ENCODE measurements at places on chromosomes 5 and 9.

- no peak for DNase-seq
These were observed 84.8 kb upstream of the PAM start for GRCh38 chr5:102670224-102670836.

GRCh38 chr9:77588271-77588937, 59.7 kb downstream of the GNA14 start:
- no peak for DNase-seq

GRCh38 chr5:168413062-168413461, 73.2 kb upstream of the RARS1 start:
- no peak for DNase-seq

- no peak for DNase-seq
These were observed 603.3 kb downstream of the EFNA5 start for GRCh38 chr5:107067395-107067794.

DNA sequence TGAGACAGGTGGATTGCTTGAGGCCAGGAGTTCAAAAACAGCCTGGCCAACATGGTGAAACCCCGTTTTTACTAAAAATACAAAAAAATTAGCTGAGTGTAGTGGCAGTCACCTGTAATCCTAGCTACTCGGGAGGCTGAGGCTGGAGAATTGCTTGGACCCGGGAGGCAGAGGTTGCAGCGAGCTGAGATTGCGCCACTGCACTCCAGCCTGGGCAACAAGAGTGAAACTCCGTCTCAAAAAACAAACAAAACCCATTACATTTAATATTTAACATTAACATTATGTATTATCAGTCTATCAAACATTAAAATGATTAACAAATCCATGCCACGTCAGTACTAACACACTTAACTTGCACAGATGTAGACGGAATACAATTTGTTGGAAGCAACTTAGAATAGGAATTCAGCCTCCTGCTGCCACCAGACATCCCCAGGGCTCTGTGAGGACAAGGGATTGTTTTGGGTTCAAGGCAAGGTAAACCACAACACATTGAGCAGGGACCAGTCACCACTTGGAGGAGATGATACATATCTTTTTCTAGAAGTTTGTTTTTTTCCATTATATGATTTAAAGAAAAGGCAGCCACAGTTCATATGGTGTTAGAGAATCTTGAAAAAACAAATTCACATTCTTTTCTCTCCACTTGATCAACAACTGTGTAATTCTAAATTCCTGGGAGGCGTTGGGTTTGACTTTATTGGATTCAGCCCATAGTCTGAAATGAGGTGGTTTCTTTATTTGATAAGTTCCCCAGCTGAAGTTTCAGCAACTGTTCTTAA, 104.1 kb upstream of the BASP1 start:
- no peak for DNase-seq

GRCh38 chr9:71819115-71819739, 50.9 kb upstream of the CEMIP2 start:
- no peak for DNase-seq

GRCh38 chr9:137030006-137030405, 1.9 kb downstream of the FUT7 start:
- DNase-seq, result no peak

DNA sequence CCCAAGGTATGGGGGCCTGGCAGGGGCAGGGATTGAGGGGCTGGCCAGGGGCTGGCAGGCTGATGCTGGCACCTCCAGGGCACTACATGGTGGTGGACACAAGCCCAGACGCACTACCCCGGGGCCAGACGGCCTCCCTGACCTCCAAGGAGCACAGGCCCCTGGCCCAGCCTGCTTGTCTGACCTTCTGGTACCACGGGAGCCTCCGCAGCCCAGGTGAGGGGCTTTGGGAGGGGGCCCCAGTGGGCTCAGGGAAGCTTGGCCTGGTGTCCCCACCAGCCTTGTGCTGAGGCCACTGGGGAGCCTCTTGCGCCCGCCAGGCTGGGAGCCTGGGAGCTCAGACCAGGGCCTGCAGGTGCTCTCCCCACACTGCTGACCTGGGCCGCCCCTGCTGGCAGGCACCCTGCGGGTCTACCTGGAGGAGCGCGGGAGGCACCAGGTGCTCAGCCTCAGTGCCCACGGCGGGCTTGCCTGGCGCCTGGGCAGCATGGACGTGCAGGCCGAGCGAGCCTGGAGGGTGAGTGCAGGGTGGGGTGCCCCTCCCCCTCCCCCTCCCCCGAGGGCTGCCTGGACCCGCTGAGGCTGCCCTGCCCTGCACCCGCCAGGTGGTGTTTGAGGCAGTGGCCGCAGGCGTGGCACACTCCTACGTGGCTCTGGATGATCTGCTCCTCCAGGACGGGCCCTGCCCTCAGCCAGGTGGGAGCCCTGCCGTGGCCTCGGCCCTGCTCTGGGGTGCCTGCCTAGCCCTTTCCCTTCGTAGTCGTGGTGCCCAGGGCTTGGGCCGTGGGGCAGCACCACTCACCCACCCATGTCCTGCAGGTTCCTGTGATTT, 5.7 kb downstream of the MAMDC4 start:
- DNase-seq, result no peak

- no peak for DNase-seq
These were observed 203.9 kb downstream of the FBXL7 start for GRCh38 chr5:15703901-15704300.

GRCh38 chr9:93043122-93043521, 15.4 kb upstream of the SUSD3 start:
- no peak for DNase-seq

Measured in stimulated activated CD4-positive, alpha-beta T cell treated with anti-CD3 and anti-CD28 coated beads, Interleukin-15, amount 100 ng/mL, for 1 hour (primary cell).